ENCODE measurements at places on chromosomes 2 and 18. TPM values are rescaled to one million over a fixed set of nuclear protein-coding genes. Genes with fewer than 3 reads are reported as not detected.

GRCh38 chr18:5417342-5417741, 121.8 kb upstream of the ZBTB14 start:
- no peak for DNase-seq

DNA sequence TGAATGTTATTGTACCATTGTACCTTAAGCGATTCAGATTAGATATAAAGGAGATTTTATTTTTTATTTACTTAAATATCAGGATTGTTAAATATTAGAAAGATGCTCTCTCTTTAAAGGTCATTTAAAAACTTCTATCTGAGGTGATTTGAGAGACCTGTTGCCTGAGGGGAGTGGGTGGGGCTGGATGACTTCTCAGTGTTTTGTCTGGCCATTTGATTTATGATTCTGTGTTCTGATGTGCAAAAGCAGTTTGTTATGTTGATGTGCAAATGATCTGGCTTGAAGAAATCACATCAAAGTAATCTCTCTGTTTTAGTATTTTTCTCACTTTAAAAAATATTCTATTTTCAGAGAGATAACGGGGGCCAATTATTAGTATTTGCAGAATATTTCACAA, 370.8 kb downstream of the NUP35 start:
- DNase-seq: no peak

- DNase-seq: no peak
Measured at GRCh38 chr2:181421131-181421458, 36.1 kb upstream of the ITGA4 start.

The TMEM247 gene
- not detected for total RNA-seq

- DNase-seq: no peak
Measured at GRCh38 chr2:65198737-65199136, 28.9 kb upstream of the ACTR2 start.

Measured in Daoy (cell line).